H1 (cell line): ENCODE measurements at places on chromosomes 3 and 15. TPM values are rescaled to one million over a fixed set of nuclear protein-coding genes. Genes with fewer than 3 reads are reported as not detected.

The CCNB2 gene
- total RNA-seq, result 92.1 and 93.6 TPM in 2 replicates

DNA sequence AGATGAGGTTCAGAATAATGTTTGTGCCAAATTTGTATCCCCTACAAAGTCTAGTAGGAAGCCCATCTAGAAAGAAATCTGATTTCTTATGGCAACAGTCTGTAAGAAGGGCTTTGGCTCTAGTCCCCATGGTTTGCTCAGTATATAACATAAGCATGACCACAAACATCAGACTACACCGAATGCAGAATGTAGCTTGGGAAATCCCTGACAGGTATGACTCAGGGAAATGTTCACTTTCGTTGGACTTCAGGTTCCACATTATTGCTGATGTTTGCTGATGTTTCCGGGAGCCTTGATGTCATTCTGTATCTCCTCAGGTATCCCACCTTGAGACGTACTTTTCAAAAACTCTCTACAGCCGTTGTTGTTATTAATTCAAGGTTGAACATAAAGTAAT is 304.4 kb upstream of the TGFBR2 start:
- DNase-seq, result no peak

- DNase-seq, result no peak
Observed at GRCh38 chr3:171347301-171348039, 112.7 kb downstream of the TNIK start.

DNA sequence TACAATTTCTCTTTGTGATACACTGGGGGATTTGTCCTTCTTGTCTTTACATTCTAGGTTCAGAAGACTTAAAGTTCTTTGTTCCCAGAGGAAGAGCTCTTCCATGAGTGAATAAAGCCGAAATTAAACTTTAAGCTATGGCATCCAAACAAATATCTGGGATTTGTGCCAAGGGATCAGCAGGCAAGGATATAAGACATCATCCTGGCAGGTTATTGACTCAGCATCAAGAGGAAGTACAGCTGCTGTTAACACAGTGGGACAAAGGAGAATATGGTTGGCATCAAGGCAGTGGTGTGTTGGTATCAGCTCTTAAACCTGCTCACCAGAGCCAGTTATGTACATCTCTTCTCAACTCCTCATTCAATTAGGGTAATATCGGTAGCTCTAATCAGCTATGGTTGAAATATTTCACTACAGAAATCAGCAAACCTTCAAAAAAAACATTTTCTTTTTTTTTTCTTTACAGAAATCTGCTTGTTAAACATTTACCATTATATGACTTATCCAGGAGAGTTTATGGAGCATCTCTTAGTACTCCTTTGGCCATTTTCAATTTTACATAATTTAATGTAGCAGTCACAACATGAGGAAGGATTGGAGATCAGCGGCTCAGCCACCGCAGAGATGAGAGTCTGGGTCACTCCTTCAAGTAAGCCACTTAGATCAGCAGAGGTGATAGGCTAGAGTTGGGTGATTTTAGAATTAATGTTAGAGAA is 1198.6 kb upstream of the EPHA6 start:
- DNase-seq, result no peak

DNA sequence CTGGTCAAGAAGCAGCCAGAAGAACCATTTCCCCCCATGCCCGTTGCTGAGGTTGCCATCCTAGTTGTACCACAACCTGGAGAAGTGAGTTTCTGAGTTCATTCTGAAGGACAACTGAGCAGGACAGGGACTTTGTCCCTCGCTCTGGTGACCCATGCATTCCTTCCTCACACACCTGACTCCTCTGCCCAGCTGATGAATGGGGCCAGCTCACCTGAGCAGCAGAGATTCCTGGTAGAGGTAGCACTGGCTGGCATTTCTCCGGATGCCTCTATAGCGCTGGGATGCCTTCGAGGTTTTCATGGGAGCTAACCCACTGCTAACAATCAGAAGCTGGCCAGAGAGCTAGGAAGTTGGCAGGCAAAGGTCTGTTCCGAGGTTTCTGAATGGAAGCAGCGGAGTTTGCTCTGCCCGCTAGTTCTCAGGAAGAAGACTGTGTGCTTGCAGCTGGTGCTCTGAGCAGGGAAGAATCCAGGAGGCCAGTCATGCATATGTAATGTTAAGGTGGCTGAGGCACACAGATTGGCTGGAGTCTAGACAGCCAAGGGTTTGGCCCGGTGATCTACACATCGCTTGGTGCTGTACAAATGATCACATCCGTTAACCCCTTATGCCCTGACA is at the start of gene TMC3:
TSS of gene TMC3 (minus strand) at position 439 of the 621 bp plus-strand sequence. CDS start at position 303, 136 bp downstream.
- DNase-seq, result no peak
